Foreskin fibroblast (primary cell): ENCODE measurements at places on chromosomes 5 and 9.

DNA sequence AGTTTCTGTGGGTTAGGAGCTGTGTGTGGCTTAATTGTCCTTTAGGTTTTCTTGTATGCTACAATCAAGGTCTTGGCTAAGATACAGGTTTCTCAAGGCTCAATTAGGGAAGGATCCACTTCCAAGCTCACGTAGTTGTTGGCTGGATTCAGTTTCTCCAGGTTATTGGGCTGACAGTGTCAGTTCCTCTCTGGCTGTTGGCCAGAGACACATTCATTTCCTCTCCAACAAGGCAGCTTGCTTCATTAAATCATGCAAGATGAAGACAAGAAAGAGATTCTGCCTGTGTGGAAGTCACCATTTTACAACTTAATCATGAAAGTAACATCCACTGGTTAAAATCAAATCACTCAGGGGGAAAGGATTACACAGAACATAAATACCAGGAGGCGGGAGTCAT lies 275.7 kb upstream of the KIF2A start:
- no peak for DNase-seq

DNA sequence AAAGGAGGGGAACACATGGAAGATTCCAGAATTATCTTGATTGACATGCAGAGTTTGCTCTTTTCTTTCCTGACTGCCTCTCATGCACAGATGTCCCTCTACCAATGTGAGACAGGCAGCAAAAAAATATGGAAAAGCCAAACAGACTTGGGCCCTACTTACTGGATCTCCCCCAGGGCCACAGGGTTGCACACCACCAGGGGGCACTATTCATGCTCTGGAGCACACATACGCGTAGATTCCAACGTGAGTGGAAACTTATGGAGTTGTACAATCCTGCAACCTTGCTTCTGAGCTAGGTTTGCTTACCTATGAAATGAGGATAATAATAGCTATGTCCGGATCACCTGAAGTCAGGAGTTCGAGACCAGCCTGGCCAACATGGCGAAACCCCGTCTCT lies 319.5 kb downstream of the ARHGEF28 start:
- DNase-seq: no peak

GRCh38 chr5:154608531-154609011 lies 130.5 kb upstream of the HAND1 start:
- DNase-seq: no peak

DNA sequence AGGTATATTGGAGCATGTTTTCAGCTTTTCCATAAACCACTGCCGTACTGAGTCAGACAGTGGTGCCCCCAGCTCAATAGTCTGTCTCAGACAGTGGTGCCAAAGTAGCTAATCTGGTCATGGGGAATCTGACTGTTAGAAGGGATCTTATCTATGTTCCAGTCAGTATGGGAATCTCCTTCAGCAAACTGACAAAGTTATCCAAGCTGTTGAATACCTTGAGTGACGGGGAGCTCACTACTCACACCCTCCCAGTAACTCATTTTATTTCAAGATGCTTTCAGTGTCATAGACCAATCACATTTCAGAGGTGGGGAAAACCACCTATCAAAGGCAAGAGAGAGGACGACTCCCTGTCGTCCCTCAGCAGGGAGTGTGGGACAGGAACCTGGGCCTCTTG lies 18.7 kb downstream of the ANKS6 start:
- no peak for DNase-seq

DNA sequence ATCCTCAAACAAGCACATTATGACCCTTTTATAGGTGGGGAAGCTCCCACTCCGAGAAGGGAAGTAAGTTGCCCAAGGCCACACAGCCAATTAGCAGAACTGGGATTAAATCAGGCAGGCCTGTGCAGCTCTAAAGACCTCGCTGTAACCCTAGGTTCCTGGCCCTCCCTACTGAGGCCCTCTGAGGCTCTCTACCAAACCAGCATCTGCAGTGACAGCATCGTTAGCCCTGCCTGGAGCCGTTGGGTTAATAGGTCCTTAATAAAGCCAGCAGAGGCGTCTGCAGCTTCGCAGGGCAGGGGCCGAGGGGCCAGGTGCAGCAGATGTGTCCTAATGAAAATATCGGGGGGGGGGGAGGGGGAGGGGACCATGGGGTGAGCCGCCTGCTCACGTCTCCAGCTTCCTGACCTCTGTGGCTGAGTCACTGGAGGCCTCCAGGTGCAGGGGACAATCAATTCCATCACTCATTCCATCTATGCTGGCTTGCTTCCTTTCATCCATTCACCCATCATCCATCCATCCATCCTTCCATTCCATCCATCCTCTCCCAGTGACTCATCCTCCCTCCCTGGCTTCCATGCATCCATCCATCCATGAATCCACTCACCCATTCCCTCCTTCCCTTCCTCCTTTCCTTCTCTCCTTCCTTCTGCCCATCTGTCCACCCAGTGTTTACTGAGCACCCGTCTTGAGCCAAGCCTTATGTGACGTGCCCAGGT lies 203.9 kb downstream of the C9orf50 start:
- peak; percentile 37 for DNase-seq

GRCh38 chr9:85079349-85079748 lies 409.8 kb downstream of the NTRK2 start:
- DNase-seq: no peak

DNA sequence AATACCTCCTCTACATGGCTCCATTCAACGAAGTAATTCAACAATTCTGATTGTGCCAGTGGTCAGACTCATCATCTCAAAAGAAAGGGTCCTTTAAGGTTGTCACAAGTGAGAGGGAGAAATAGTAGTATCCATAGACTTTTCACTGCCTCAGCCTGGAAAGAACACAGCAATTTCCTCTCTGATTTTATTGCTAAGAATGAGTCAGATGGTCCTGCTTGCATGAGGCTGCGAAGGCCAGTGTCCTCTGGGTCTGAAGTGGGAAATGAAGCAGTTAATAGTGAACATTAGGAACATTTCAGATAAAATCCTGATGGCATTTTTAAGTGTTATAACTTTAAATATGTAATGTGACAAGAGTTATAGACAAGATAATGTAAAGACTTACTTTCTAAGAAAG lies 979.0 kb downstream of the EFNA5 start:
- DNase-seq: peak; percentile 26

GRCh38 chr5:58875599-58875998 lies 292.7 kb downstream of the RAB3C start:
- no peak for DNase-seq

DNA sequence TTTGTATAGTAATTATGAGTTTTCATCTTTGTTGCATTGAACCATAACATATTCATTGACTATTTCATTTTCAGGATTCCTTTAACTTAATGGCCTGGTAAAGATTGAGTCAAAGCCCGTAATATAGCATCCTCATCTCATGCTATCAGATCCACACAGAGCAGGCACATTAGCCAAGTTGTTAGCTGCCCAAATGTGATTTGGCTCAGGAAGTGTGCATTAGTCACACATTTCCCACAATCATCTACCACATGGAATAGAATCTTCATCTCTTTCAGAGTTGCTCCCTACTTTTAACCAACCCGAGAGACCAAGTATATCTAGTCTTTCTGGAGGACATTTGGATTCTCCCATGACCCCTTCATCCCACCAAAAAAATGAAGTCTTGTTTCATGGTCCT lies 481.0 kb upstream of the PTGER4 start:
- DNase-seq: peak; percentile 29
